ENCODE measurements at places on chromosomes 1 and 21. TPM values are rescaled to one million over a fixed set of nuclear protein-coding genes. Genes with fewer than 3 reads are reported as not detected.

- no peak for DNase-seq
These were observed 64.7 kb downstream of the SLC35A3 start for GRCh38 chr1:100034470-100034869.

Gene S100A12
- total RNA-seq: not detected

Gene MOV10
- total RNA-seq: 80.4 TPM

Gene ADAMTS5
- 0.99 TPM for total RNA-seq

Gene REN
- not detected for total RNA-seq
